ENCODE measurements at places on chromosomes 3 and 15.

DNA sequence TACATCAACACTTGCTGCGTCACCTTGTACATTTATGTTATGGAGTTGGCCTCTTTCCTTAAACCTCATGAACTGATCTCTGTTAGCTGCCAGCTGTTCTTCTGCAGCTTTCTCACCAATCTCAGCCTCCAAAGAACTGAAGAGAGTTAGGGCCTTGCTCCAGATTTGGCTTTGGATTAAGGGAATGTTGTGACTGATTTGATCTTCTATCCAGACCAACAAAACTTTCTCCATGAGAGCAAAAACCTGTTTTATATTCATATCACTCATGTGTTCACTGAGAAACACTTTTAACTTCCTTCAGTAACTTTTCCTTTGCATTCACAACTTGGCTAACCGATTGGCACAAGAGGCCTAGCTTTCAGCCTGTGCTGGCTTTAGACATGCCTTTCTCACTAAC is 1156.0 kb upstream of the CADM2 start:
- no peak for DNase-seq

- DNase-seq = no peak
Measured at GRCh38 chr3:122843604-122844003, 48.7 kb downstream of the SLC49A4 start.

DNA sequence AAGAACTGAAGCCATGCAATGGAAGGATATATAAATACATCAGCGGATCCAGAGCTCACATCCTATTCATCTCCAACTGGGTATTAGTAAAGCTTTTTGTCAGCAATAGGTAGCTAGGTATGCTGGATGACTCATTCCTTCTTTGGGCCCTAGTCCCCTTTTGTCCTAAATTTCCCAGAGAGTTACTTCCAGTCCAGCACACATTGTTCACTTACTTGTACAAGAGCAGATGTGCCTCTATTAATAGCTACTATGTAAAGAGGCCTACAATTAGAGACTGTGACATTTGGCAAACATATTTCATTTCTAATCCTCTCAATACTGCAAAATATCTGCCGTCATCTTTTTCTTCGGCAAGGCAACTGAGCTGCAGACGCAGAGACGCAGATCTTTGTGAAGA is 1.7 kb upstream of the SLC4A7 start:
- no peak for DNase-seq

DNA sequence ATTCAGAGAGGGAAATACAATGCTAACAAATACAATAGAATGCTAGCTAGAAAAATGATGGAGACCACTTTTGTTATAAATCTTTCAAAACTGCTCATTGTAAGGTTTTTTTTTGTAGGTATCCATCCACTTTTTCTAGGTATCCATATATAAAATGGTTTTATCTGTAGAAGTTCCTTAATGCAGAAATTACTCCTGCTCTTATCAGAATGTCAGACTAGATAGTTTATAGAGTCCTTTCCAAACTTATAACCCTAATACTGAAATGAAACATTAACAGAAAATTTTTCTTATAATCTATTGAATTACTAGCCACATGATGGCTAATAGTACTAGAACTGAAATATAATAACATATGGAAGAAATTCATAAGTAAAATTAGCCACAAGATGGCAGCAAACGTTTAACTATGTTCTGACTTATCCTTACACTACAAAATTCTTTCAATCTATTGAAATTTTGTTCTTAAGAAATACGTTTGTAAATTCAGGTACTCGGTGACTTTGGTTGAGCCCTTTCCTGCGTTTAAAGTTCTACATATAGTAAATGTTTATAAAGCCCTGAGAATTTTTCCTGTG is 58.5 kb downstream of the ECT2 start:
- no peak for DNase-seq

GRCh38 chr15:67130673-67131601 is 65.5 kb downstream of the SMAD3 start:
- no peak for DNase-seq

DNA sequence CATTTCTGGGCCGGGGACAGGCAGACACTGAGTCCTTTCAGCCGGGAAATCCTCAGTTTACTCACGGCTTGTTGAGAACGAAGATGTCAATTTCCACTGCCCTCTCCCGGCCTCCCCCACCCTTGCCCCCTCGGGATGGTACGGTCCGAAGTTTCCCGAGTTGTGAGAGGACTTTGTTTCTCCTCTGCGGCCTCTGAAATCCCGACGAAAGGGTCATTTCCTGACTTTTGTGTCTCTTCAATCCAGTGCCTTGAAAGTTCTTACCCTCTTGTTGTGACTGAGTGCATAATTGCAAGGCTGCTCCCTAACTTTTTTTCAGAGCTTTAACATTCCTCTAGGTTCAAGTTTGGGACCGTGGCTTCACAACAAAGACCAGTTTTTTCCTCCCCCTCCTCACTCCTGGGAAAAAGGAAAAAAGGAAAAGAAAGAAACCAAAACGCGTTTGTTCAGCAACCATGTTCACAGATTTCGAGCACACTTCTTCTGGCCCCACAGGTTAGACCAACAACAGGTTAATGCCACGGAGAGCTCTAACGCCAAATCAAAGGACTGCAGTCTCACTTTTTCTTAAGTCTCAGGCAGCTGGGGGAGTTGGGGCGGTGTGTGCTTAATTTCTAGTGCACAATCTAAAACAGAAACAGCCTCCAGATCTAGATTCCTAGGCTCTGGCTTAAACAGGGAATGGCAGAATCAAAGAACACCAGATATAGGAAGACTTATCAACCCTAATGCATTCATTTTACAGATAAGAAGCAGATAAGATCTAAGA is 138.9 kb downstream of the TMCO5A start:
- no peak for DNase-seq

DNA sequence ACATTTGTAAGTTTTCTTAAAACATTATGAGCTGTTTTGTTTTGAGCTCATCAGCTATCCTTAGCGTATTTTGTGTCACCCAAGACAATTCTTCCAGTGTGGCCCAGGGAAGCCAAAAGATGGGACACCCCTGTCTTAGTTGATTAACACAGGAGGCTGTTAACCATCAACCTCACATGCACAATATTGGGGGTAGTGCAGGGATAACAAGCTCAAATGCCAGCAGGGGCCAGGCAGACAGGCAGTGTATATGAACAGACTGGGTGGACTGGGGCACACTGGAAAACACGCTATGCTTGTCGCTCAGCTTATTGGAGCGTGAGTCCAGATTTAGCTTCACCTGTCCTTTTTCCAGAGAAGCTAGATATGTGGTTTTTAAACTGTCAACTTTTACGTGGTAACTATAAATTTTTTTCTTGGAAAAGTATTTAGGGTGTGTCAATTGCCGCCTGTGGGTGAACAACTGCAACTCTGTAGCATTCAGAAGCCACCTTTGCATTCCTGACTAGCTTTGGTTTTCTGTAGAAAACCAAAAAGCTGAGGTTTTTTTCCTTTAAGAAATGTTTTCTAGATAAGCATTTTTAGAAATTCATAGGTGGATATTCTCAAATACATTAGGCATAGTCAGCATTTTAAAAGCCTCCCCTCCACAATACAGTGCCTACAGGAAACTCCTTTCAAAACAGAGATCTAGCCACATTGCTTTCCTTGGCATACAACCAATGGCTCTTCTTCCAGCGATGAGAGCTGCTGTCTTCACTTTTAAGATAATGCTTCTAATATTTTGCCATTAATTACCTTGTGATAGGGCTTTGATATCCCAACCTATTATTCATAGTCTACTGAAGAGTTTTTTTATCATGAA is 14.6 kb downstream of the PSMD6 start:
- DNase-seq = no peak

DNA sequence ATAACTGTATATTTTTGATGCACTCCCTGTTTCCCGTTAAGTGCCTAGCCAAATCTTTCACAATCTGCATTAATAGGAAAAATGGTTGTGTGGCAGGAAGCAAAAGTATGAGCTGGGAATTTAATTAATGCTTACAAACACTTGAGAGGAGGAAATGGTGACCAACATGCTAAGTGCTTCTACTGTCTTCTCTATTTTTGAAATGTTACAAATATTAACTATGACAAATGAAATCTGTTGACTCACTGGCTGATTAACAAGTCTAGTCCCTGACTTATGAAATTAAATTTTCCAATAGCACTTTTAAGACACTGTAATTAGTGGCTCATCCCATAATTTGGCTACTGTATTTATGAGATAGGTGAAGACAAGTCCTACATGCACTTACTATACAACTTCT is 446.9 kb upstream of the DPPA4 start:
- DNase-seq = no peak

DNA sequence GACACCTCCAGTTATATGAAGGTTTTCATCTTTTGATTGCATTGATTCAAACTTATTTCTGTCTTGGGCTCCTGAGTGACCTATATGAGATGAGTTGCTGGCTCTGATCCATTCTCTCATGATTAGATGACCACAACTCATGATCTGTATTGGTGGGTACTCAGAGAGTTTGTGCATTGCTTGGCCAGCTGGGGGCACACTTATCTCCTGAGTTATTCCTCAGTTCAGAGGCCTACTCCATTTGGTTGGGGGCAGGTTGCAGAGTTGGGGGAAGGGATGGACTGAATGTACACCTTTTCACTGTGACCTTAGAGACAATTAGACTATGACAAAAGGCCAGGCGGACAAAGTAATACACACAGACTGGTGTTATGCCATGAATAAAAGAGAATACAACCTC is 166.2 kb upstream of the SEMA6D start:
- DNase-seq = no peak

GRCh38 chr3:61449327-61450040 is 111.9 kb upstream of the PTPRG start:
- DNase-seq = no peak

GRCh38 chr3:105970283-105970682 is 101.5 kb upstream of the CBLB start:
- DNase-seq = no peak

DNA sequence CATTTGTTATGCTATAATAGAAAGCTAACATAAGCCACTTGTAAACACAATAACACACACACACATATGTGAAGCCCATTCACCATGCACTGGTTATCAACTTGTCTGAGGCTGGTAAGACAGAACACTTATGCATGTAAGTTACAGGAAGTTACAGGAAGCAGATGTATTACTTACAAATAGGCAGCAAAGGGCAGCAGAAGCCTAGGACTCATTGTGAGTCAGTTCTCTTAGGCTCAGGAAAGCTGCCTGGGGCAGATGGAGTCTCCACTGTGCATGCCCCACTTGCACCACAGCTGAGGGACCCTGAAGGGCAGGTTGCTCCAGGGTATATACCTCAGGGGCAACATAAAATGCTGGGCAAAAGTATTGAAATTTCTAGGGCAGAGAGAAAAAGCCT is 748.8 kb upstream of the CCDC54 start:
- no peak for DNase-seq

- DNase-seq = peak; percentile 83
Measured at GRCh38 chr3:20054549-20054987, 14.3 kb downstream of the KAT2B start.

DNA sequence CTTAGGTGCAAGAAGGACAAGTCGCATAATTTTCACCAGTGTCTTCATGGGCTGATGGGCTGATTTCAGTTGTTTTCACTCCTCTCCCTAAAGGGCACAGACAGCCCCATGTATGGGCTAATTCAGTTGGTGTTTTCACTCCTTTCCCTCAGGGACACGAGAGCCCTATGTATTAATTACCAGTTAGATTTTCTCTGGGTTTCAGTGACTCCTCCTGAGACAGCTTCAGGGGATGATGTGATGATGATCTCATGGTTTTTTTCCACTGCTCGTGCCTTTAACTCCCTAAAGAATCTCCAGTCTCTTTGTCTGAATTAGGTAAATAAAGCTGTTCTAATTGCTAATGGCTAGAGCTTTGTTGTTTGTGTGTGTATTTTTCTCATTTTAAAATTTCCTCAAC is 9.9 kb downstream of the RAMAC start:
- DNase-seq = no peak

DNA sequence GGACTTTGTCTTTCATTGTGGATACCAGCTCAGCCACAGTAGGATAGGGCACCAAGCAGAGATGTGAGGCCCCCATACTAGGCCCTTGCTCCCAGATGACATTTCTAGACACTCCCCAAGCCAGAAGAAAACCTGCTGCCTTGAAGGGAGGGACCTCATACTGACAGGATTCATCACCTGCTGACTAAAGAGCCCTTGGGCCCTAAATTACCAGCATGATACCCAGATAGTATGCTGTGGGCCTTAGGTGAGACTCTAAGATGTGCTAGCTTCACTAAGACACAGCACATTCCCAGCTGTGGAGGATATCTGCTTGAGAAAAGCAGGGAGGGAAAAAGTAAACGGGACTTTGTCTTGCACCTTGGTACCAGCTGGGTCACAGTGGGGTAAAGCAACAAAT is 324.0 kb downstream of the TBL1XR1 start:
- no peak for DNase-seq

DNA sequence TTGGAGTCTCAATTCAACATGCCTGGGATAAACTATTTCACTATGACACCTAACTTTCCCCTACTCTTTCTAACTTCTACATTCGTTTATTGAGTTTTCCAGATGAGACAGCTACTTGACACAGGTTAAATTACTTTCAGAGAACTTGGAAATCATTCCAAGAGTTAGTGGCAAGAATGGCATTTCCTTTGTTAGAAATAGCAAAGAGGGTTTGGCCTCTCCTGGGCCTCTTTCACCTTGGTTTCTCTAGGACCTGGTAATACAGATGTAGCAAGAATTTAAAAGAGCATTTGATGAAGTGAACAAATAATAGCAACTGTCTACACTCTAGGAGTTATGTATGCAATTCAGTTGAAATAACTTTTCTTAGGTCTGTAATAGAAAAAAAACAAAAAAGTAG is 748.9 kb downstream of the MECOM start:
- DNase-seq = no peak

DNA sequence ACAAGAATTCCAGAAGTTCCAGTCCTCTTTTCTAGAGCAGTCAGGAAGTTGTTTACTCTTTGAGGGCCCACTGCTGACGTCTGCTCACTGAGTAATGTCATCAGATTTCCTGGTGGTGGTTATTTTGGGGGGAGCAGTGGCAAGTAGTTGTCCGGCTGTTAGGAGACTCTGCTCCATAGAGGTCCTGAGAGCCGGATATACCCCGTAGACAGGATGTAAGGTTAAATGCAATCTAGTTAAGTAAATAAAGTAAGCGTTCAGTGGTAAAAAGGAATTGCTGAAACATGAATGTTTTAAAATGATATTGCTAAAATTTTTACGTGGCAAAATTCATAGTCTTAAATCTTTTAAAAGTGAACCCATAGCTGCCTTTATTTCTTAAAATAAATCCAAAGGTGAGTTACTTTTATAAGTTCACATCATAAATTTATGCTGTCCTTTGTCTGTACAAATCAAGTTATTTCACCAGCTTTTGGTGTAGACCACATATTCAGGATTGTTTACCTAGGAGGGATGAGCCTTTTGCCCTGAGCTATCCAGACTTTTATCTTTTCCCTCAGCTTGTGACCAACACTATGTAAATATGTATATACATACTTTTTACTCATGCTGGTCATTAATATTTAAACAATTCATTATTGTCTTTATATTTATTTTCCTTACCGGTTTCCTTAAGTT is 65.8 kb downstream of the PDE8A start:
- peak; percentile 57 for DNase-seq

All from Calu3 (cell line).